HuH-7.5 (cell line): ENCODE measurements at places on chromosomes 12 and 14.

GRCh38 chr12:76706761-76707160 lies 57.2 kb upstream of the ZDHHC17 start:
- no peak for DNase-seq

DNA sequence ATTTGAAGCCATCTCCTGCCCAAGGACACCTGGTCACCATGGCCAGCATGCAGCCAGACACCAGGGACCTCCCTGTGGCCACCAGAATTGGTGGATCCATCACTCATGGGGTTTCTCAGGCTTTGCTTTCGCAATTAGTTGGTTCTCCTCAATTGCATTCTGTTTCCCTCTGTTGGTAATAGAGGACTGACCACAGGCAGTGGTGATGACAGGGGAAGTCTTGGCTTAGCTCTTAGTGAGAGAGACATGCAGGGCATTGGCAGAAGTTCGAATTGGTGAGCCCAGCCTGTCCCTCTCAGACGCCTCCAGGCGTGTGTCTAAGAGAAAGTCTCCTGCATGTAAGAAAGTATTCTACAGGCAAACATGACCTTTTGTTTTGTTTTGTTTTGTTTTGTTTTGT lies 21.3 kb downstream of the HCAR2 start:
- no peak for DNase-seq

- no peak for DNase-seq
Observed at GRCh38 chr14:92247341-92247740, 75.6 kb upstream of the SLC24A4 start.

GRCh38 chr12:127150479-127150878 lies 1116.5 kb upstream of the TMEM132C start:
- no peak for DNase-seq

GRCh38 chr12:49451468-49452259 lies 84.4 kb downstream of the SPATS2 start:
- DNase-seq = no peak

GRCh38 chr12:93425736-93426411 lies 15.9 kb downstream of the UBE2N start:
- no peak for DNase-seq

DNA sequence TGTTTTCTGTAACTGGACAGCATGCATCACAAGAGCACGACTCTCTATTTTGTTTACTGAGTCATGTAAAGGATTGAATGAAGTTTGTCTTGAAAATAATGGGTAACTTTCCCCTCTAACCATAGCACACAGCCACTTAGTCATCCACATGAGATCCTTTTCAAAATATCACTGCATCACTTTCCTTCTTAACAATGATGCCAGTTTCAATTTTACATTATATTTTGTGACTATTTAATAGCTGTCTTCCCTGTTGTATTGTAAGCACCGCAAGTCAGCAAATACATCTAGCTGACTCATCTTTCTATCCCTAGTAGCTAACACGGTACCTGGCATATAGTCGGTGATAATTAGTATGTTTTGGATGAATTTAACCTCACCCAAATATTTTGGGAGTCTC lies 83.3 kb upstream of the PPM1H start:
- no peak for DNase-seq

DNA sequence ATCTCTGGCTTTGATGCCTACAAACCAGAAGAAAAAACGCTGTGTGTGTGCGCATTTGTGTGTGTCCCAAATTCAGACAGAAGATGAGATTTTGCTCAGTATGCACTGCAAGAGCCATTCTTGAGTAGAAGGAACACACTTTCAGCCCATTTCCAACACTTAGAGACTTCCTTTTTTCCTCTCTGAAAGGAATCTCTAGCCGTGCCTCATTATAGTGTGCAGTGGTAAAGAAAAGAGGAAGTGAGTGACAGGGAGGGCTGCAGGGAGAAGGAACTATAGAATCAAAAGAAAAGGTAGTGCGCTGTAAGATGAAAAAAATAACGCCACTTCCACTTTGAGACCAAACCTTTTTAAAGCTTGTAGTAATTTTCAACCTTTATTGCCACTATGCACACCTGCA lies 1400.9 kb upstream of the FLRT2 start:
- DNase-seq = no peak

- DNase-seq = no peak
Observed at GRCh38 chr12:2456813-2457186, 338.0 kb upstream of the FKBP4 start.

GRCh38 chr14:64841121-64841651 lies 38.5 kb downstream of the SPTB start:
- no peak for DNase-seq

GRCh38 chr12:69136931-69137613 lies 102.3 kb upstream of the CPSF6 start:
- no peak for DNase-seq

GRCh38 chr14:76997257-76997970 lies 31.1 kb downstream of the IRF2BPL start:
- no peak for DNase-seq

GRCh38 chr14:36217732-36218131 lies 41.2 kb upstream of the PTCSC3 start:
- no peak for DNase-seq

DNA sequence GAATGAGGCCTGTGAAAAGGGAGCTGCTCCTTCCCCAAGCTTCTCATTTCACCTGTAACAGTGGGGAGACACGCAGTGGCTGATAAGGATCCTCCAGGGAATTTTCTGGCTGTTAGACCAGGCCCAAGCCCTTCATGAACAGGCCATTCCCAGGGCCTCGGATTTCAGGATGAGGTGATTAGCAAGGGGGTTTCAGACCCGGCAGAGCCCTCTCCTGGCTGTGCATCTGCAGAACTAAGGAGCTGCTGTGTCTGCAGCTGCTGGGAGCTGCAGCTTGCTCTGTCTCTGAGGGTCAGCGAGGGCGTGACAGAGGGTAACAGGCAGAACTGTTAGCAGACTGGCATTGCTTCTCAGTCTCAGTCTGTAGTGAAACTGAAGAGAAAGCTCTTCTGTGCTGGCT lies 110.4 kb downstream of the KCNA5 start:
- no peak for DNase-seq

DNA sequence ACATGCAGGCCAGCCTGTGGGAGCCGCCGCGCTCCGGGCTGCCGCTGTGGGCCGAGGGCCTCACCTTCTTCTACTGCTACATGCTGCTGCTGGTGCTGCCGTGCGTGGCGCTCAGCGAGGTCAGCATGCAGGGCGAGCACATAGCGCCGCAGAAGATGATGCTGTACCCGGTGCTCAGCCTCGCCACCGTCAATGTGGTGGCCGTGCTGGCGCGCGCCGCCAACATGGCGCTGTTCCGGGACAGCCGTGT lies 2.9 kb downstream of the TMEM121 start:
- DNase-seq = no peak

DNA sequence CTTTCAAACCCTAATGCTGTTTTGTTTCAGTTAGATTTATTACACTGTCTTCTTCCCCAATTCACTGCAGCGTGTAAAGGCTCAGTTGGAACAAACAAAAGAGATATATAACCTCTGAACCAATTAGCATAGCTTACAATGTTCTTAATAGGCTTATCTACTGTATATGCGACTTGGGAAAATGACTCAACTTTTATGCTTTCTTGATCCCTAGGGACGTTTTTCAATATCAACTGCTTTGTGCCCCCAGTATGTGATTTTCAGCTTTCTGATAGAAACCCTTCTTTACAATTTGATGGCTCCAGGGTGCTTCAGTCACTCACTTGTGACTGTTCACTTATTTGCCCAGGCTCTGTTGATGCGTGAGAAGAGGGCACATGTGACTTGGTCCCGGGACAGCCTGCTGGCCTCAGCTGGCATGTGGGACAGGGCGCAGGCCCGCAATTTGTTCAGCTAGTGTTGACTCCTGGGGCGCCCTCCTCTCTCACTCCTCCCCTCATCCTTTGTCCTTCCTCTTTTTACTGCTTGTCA lies 107.1 kb downstream of the TMTC2 start:
- no peak for DNase-seq

- no peak for DNase-seq
Observed at GRCh38 chr12:97200181-97200580, 262.4 kb upstream of the RMST start.

GRCh38 chr12:57208631-57209282 lies 7.8 kb upstream of the NXPH4 start:
- no peak for DNase-seq

- peak; percentile 18 for DNase-seq
Observed at GRCh38 chr12:19288603-19289244, 150.6 kb upstream of the AEBP2 start.

DNA sequence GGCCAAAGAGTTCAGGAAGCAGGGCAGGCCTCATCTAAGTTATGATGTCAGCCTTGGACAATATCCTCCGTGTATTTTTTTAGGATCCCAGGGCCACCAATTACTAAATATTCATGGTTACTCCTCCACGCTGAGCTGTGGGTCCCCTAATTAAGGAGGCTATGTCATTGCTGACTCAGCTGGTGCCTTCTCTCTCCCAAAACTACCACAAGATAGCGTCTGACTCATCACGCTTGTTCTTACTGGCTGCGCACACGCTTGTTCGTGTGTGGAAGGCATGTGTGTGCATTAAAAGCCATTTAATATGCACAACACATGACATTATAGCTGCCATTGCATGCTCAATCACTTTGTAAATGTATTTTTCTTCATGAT lies 78.3 kb downstream of the GSC start:
- no peak for DNase-seq

- no peak for DNase-seq
Observed at GRCh38 chr12:19857204-19857603, 417.9 kb downstream of the AEBP2 start.

GRCh38 chr12:49160399-49160798 lies 28.5 kb downstream of the TUBA1A start:
- no peak for DNase-seq

GRCh38 chr14:103133210-103134140 lies 10.2 kb downstream of the TNFAIP2 start:
- no peak for DNase-seq

DNA sequence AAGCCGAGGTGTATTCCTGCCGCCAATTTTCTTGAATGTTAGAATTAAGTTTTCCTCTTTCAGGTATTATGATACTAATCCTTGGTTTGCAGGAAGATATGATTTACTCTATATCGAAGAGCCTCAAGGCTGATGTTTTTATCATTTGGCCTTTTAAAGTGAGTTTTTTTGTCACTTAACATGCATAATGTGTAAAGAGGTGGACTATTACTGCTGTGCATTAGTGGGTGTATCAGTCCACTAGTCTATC lies 11.1 kb upstream of the TMPO start:
- DNase-seq = no peak

DNA sequence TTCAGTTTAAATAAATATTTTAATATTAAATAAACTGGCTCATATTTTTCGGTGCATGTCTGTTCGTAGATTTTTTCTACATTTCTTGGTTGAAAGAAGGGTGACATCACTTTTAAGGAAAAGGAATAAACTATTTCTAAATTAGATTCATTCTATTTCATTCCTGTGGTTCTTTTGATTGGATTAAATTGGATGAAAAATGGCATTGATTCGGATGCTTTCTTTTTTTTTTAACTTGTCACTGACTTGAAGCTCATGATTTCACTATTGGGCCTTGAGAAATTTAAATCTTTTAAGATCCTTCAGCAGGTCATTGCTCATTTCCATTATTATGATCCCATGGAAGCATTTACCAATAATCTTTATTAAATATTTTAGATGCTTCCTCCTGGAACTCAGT lies 113.1 kb upstream of the RASSF8 start:
- DNase-seq = no peak

GRCh38 chr14:103315351-103315911 lies 18.6 kb upstream of the EIF5 start:
- no peak for DNase-seq

GRCh38 chr12:99049774-99050173 lies 404.7 kb downstream of the APAF1 start:
- DNase-seq = no peak

- DNase-seq = no peak
Observed at GRCh38 chr12:39772821-39773259, 153.2 kb upstream of the ABCD2 start.

GRCh38 chr12:52070185-52070925 lies 577 bp downstream of the ATG101 start:
- DNase-seq = no peak

DNA sequence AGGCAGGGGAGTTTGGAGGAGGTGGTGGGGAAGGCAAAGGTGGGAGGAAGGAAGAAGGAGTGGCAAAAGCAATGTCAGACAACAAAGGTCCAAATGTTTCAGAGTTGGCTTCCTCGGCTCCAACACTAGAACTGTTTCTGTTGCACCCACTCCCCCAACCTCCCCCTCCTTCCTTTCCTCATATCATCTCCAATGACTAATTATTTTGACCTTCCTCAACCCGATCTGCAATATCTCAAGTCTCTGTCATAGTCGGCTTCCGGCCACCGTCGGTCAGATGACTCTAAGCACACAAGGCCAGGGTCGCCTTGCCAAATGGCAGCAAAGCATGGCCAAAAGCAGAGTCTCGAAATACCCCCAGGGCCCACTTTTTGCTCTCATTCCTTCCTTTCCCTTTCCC lies 637.0 kb upstream of the TBX3 start:
- DNase-seq = no peak

- no peak for DNase-seq
Observed at GRCh38 chr14:61150851-61151250, 130.3 kb downstream of the TMEM30B start.

- DNase-seq = no peak
Observed at GRCh38 chr14:62213516-62213915, 451.3 kb downstream of the SNAPC1 start.

GRCh38 chr14:32846821-32847365 lies 91.8 kb upstream of the NPAS3 start:
- no peak for DNase-seq

DNA sequence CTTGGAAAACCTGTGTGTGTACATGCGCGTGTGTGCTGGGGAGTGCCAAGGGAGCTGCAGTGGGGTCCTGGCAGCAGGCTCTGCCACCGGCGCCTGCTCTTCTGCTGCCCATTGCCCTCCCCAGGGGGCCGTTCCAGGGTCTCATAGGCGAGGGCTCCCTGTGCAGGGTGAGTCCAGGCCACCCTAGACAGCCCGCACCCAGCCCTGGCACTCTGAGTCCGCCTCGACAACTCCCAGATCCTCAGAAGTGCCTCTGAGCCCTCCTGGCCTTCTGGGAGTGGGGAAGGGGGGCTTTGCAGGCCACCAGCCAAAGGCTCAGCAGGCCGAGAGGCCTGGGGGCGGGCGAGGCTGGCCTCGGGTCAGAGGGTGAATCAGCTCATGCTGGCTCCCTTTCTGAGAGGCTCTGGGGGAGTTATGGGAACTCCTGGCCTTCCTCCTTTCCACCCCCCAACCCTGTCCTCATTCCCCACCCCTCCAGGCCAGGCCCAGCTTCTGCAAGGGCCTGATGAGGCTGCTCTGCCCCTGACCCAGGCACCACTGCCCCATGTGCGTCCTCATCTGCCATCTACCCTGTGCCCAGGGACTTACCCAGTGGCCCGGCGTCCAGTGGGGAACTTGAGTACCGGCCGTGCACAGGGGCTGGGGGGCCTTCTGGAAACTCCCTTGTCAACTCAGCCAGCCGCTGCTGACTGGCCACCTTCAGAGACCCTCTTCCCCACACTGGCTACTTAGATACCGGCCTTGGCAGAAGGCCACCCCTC lies 2.1 kb upstream of the TEDC1 start:
- DNase-seq = no peak

GRCh38 chr12:105524961-105525360 lies 194.5 kb downstream of the C12orf75 start:
- DNase-seq = no peak

GRCh38 chr12:132813443-132813842 lies 15.2 kb downstream of the GOLGA3 start:
- DNase-seq = no peak
